ENCODE measurements at places on chromosomes 5 and 9. TPM values are rescaled to one million over a fixed set of nuclear protein-coding genes. Genes with fewer than 3 reads are reported as not detected.

- H3K4me1 ChIP-seq = no peaks in the 10 kb centered on the region
- H3K4me3 ChIP-seq = no peak overlapping the region
- H3K36me3 ChIP-seq = no peaks in the 10 kb centered on the region
Measured at GRCh38 chr9:78575771-78576170, 278.8 kb downstream of the PSAT1 start.

DNA sequence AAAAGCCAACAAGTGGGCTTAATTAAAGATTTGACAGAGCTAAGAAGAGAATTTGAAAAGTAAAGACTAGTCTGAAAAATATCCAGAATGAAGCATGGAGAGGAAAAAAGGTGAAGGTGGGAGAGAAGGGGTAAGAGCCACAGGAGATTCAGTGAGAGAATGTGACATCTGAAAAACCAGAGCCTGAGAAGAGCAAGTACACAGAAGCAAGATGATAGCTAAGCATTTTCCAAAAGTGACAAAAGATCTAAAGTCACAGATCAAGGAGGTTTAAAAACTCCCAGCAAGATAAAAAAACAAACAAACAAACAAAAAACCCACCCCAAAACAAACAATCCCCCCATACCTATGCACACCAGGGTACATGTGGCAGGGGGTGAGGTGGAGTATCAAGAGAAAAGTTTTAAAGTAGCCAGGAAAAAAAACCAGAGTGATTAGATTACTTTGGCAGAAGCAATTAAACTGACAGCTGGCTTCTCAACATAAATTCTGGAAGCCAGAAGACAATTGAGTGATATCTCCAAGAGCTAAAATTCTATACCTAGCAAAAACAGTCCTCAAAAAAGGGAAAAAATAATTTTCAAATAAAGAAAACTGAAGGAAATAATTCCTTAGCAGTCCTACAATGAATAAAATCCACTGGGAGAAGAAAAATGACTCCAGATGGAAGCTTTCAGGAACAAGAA, 111.4 kb downstream of the RAPGEF6 start:
- no peaks in the 10 kb centered on the region for H3K27me3 ChIP-seq
- H3K27ac ChIP-seq = no peak overlapping the region
- H3K4me3 ChIP-seq = no peak overlapping the region
- no peak for DNase-seq
- H3K4me1 ChIP-seq = peaks cover 65% of the 10 kb centered on the region

The PCDHB11 gene
- not detected for total RNA-seq

The NXNL2 gene
- not detected for total RNA-seq

DNA sequence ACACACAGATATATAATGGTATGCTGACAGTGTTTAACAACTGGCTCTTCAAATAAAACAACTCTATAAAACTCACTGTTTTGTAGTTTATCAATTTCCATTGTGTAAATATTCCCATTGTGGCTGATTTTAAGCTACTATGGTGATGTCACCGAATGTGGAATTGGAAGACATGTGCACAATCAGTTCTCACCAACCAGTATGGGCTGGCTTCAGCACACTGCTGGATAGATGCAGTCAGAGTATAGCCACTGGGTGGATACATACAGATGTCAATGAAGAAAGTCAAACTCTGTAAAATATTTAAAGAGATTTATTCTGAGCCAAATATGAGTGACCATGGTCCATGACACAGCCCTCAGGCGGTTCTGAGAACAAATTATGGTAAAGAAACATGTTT, 475.9 kb upstream of the SMARCA2 start:
- peaks cover 2% of the 10 kb centered on the region for H3K27me3 ChIP-seq
- DNase-seq = no peak
- no peaks in the 10 kb centered on the region for H3K36me3 ChIP-seq
- peaks cover 9% of the 10 kb centered on the region for H3K4me1 ChIP-seq
- H3K4me3 ChIP-seq = no peak overlapping the region

The ECPAS gene
- 127 TPM for total RNA-seq

DNA sequence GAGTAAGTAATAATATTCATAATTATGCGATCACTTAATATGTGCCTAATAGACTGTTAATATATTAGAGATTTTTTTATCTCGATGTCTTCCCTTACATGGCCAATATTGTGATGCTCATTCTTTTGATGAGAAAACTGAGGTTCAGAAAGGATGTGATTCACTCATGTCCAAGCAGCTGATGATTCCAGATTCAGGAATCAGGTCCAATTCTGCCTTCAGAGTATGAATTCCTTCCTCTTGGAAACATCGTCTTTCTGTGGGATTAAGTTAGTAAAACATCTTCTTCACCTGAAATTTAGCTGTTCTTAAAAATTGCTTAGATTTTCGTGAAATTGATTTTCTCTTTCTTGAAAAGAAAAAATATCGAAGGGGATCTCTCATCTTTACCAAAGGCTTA, 242.5 kb upstream of the RFX3 start:
- no peak overlapping the region for H3K4me3 ChIP-seq
- no peak overlapping the region for H3K27ac ChIP-seq
- peaks cover 18% of the 10 kb centered on the region for H3K27me3 ChIP-seq
- no peaks in the 10 kb centered on the region for H3K36me3 ChIP-seq

- no peak overlapping the region for H3K4me3 ChIP-seq
- no peak for DNase-seq
- no peak overlapping the region for H3K27ac ChIP-seq
- H3K4me1 ChIP-seq = peaks cover 7% of the 10 kb centered on the region
- H3K27me3 ChIP-seq = peaks cover 41% of the 10 kb centered on the region
Measured at GRCh38 chr5:73894860-73895259, 268.9 kb downstream of the ARHGEF28 start.

- peaks cover 38% of the 10 kb centered on the region for H3K4me1 ChIP-seq
- DNase-seq = no peak
- H3K27me3 ChIP-seq = no peaks in the 10 kb centered on the region
- H3K27ac ChIP-seq = no peak overlapping the region
- H3K36me3 ChIP-seq = no peaks in the 10 kb centered on the region
Measured at GRCh38 chr5:98942847-98943246, 14.0 kb upstream of the CHD1 start.

DNA sequence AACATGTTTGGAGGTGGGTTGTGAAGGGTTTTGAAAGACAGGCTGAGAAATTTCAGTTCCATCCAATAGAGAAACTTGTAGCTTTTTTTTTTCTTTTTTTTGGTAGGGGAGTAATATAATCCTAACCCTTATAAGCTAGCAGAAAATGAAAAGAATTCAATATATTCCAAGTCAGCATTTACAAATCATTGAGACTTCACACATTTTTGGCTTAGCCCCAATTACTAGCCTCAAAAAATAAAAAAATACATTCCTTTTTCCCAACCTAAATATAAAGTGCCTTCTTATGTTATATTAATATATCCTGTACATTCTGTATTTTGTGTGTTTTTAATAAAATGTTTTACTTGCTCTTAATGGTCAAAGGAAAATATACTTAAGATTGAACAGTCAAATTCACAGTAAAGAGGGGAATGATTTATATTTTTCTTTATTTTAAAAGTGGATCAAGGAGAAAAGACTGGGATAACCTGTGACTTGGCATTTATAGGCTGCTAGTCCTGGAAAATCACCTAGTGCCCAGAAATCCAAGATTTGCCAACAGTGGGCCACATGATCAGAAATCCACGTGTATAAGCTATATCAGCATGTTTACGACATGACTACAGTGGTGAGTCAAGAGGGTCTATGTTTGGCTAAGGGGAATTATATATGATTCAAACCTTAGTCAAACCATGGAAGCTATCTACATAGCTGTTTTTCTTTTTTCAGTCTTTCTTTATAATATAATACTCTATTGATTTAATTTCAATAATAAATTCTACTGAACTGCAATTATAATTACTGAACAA, 14.5 kb downstream of the HACD4 start:
- no peaks in the 10 kb centered on the region for H3K27me3 ChIP-seq
- no peak overlapping the region for H3K4me3 ChIP-seq
- H3K36me3 ChIP-seq = peaks cover 33% of the 10 kb centered on the region
- DNase-seq = no peak
- H3K27ac ChIP-seq = no peak overlapping the region

The PAPPA gene
- not detected for total RNA-seq

The TSSK1B gene
- total RNA-seq = not detected

DNA sequence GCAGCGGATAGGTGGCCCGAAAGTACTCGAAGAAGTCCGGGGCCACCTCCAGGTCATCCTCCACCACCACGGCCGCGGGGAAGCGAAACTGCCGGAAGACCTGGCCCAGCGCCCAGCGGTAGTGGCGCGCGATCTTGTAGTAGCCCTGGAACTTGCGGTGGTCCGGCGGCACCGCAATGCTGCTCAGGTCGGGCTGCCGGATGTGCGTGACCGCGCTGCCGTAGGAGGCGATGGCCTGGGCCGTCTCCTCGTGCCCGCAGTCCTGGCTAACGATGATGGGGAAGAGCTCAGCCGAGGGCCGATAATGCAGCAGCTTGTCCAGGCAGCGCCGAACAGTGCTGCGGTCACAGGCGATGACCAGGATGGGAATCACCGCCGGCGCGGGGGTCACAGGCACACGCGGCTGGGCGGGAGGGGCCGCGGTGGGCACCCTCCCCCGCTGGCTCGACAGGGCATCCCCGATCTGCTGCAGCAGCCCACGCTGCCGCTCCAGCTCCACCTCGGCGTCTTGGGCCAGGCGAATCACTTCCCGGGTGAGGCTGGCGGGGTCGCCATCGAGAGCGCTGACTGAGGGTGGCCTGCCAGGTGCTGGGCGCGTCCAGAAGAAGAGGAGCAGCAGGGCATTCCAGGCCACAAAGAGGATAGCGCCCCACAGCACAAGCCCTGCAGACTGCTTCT, 10.2 kb downstream of the MGAT1 start:
- H3K27me3 ChIP-seq = no peaks in the 10 kb centered on the region
- no peak overlapping the region for H3K27ac ChIP-seq

The CDX1 gene
- not detected for total RNA-seq

The GRXCR2 gene
- not detected for total RNA-seq

- H3K4me1 ChIP-seq = no peaks in the 10 kb centered on the region
- H3K27me3 ChIP-seq = no peaks in the 10 kb centered on the region
- DNase-seq = no peak
- no peaks in the 10 kb centered on the region for H3K36me3 ChIP-seq
- H3K27ac ChIP-seq = no peak overlapping the region
- no peak overlapping the region for H3K4me3 ChIP-seq
Measured at GRCh38 chr5:167294882-167295680, 996.4 kb upstream of the WWC1 start.
